Activated CD4-positive, alpha-beta T cell treated with anti-CD3 and anti-CD28 coated beads, Interleukin-2, Interleukin-6, amounts not matched to agents 100 ng/mL and 50 ng/mL, durations not matched to agents 16 hours and 8 hours (primary cell): ENCODE measurements at places on chromosomes 1 and 21.
A peak's percentile ranks its signal among the peaks of the same experiment; 100 is the strongest.

GRCh38 chr1:157678721-157679120 is 21.8 kb downstream of the FCRL3 start:
- no peak for DNase-seq

DNA sequence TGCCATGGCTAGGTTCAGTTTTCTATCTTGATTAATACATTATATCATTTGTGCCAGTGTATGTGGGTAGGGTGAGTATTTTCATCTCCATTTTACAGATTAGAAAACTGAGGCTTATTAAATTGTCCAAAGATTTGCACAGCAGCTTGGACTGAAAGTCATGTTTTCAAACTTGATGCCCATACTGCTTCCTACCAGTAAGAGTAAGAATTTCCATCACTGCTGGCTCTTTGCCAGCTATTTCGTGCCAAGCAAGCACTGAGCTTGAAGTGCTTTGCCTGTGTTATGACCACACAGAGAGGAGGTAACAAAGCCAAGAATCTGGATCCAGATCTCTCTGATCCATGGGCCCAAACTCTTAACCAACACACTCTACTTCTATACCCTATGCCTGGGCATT is 295.0 kb downstream of the VAV3 start:
- no peak for DNase-seq

DNA sequence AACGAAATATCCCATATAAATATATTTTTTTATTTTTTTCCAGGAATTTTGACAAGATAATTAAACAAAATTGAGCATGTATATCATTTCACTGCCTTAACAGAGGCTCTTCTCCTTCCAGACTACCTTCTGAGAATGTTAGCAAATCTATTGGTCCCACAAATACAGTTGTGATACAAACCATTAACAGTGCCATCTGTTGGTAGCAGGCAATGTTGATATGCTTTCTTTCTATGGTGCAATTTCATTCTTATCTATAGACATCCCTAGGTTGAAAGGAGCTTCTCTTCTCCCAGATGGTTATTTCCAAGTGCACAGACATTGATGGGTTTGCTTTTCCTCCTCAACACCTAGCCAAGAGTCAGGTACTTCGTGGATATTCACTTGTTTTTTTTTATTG is 303.6 kb downstream of the USH2A start:
- peak; percentile 3 for DNase-seq

GRCh38 chr1:13583966-13584791 is 547 bp downstream of the PDPN start:
- DNase-seq = no peak

- no peak for DNase-seq
These were observed 3.3 kb downstream of the FNDC10 start for GRCh38 chr1:1596493-1597274.

DNA sequence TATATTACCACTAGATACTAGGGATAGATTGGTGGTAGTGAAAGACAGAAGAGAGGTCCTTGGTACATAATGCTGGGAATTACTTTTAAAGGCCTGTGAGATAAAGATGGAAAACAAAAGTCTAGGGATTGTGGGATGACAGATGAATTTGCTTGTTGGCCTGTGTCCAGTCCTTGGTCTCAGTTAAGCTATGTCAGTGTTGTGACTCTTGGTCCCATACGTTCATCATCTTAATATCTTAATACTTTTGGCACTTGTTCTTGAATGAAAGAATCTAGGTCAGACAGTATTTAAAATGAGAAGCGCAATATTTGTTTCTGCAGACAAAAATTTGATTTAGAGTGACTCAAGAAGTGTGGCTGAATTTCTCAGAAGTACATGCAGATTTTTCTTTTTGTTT is 7.6 kb downstream of the RPL5 start:
- no peak for DNase-seq

DNA sequence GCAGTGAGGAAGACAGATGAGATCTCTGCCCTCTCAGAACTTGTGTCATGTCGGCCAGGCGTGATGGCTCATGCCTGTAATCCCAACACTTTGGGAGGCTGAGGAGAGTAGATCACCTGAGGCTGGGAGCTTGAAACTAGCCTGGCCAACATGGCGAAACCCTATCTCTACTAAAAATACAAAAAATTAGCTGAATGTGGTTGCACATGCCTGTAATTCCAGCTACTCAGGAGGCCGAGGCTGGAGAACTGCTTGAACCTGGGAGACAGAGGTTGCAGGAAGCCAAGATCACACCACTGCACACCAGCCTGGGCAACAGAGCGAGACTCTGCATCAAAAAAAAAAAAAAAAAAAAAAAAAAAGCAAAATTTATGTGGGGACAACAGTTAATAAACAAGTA is 40.9 kb upstream of the RALGPS2 start:
- no peak for DNase-seq

DNA sequence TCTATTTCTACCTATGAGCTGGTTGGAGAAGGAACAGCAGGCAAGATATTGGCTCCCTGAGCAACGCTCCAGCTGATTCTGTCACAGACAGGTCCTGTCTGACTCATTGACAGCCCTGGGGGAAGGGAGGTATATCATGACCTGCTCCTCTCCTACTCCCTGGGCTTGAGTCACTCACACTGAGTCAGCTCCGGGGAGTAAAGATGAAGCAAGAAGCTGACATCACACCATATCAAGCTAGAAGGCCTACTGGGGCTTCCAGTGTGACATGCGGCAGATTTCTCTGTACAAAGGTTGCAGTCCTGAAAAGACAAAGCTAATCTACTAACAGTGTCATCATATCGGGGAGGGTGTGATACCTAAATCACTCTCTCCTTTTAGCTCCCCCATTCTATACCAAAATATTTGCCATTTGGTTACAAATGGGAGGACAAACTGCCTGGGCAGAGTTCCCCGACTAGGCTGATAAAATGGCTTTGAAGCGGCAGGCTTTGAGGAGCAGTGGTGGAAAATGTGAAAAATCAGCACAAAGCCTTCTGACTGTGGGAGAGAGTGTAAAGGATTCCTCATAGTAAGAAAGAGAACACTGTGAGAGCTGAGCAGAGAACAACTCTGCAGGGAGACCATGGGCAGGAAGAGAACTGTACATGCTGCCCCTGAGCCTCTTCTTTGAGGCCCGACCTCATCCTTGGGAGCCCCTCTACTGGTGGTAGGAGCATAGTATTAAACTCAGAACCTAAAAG is 15.5 kb downstream of the PI4KB start:
- peak; percentile 93 for DNase-seq

- no peak for DNase-seq
These were observed 169.2 kb downstream of the LMX1A start for GRCh38 chr1:165187031-165188009.

- no peak for DNase-seq
These were observed 92.9 kb downstream of the LAMC2 start for GRCh38 chr1:183278739-183279591.

DNA sequence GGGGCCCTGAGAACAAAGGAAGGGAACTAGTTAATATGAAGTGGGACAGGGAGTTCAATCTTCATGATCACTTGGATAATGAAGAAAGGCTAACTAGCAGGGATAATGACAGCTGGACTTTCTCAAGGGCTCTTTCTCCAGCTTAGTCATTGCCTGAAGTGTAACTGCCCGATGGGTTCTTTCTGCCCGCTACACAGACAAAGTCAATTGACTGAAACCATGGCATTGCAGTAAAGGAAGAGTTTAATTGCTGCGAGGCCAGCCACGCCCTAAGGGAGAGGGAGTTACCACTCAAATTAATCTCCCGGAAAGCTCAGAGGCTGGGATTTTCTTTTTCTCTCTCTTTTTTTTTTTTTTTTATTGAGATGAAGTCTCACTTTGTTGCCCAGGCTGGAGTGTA is 16.6 kb upstream of the SLC2A5 start:
- DNase-seq = no peak

DNA sequence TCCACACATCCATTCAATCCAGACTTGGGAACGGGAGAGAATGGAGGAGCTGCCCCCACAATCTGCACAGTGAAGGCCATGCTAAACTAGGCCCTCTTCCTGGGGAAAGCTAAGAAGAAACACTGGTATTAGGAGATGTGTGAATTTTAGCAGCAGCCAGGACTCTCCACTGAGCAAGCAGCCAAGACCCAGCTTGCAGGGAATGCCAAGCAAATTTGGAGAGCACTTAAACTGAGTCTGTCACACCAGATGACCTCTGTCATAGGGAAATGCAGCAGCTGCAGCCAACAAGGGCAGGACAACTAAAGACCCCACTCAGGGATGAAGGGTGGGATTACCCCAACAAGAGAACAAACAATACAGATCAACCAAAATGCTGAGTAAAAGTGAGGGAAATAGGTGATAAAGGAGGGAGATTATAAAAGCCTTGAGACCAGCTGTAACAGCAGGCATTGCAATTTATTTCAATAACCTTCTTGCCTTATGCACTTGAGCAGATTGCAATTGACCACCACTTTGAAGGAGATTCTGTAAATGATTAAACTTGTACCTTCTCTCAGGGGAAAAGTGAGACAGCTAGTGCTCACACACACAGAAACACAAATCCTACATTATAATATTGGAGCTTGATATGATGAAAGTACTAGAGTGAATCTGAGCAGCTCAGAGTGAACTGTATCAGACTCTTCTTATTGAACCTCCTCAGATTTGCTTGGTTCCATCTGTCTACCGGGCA is 2.5 kb upstream of the CLCA1 start:
- no peak for DNase-seq

GRCh38 chr1:180773210-180773865 is 139.4 kb upstream of the KIAA1614 start:
- no peak for DNase-seq

- DNase-seq = peak; percentile 80
These were observed 160.1 kb downstream of the FASLG start for GRCh38 chr1:172818841-172819527.

DNA sequence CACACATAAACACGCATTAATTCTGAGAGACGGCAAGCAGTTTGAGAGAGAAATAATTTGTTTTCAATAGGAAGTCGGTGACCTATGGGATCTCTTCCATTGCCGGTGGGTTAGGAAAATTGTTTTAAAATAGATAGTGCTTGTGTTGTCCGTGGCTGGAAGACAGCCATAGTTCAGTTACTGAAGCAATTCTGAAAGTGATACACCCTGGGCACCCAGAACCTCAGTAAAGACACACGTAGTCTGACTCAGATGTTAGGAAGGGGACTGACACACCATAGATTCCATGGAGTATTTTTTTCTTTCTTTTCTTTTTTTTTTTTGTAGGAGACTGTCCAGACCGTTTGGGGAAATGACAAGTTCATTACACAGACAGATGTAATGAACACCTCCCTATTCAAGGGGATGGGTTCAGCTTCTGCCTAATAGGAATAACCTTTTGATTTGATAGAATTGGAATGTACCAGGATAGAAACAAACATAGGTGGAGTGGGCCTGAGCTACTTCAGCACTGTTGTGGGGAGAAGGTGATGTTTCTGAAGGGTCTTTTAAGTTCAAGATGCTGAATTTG is 1.6 kb downstream of the C1orf21 start:
- DNase-seq = peak; percentile 12

GRCh38 chr1:111222308-111223125 is 5.0 kb upstream of the CHI3L2 start:
- peak; percentile 88 for DNase-seq

DNA sequence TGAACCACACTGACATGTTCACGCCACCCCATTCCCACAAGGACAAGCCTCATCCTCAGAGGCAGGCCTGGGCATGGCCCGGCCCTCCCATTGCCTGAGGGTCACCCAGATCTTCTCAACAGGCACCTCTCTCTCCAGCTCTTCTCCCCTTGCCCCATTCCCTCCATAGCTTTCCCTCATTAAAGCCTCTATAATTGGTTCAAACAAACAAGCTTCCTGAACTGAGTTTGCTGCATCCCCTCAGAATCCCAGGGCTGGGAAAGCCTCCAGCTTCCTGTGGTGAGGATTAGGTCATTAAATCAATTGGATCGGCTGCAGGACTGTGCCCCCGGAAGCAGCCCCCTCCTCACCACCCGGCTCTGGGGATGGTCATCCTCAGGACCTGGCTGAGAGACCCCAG is 18.9 kb downstream of the CTNNBIP1 start:
- no peak for DNase-seq

GRCh38 chr1:4256351-4256750 is 356.3 kb upstream of the C1orf174 start:
- no peak for DNase-seq

GRCh38 chr1:9059891-9060744 is 9.3 kb downstream of the SLC2A5 start:
- DNase-seq = no peak

DNA sequence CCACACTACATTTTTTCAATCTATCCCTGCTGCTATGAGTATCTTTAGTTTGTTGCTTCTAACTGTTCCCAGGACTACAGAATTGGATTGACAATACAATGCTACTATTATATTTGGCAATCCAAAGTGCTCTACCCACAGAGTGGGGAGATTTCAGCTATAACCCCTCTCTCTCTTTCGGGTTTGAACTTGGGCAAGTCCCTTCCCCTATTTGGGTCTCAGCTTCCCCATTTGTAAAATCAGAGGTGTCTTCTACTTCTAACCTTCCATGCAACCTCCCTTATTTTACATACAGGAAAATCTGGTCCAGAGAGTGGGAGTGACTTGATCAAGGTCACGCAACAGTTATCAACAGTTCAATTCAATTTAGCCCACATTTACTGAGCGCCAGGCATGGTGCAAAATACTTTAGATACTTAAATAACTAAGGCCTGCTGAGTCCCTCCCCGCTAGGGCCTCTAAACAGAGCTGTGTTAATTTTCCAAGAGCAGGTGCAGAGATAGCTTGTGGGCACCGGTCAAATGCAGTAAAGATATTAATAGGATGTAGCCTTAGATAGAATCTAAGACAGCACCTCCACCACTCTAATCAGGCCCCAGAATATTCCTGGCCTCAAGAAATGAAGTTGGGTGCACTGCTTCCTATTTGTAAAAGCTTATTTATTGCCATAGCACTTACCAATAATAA is 9.4 kb upstream of the GPX7 start:
- no peak for DNase-seq

GRCh38 chr1:89739013-89739843 is 81.6 kb upstream of the LRRC8D start:
- peak; percentile 66 for DNase-seq

GRCh38 chr21:15134701-15135470 is 70.1 kb upstream of the NRIP1 start:
- no peak for DNase-seq

DNA sequence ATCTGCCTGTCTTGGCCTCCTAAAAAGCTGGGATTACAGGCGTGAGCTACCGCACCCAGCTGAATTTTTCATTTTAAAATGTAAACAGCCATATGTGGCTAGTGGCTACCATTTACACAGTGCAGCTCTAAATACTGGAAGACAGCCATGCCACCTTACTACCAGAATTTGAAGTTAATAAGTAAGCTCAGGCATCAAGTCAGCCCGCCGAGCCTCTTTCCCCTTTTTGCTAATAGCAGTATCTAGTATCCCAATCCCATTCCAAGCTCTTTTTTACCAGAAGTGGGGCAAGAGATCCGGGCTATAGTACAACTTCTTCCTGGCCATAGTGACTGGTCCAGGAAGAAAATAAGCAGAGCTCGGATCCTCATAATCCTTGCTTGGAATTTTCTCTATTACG is 15.1 kb downstream of the TAF13 start:
- DNase-seq = no peak

DNA sequence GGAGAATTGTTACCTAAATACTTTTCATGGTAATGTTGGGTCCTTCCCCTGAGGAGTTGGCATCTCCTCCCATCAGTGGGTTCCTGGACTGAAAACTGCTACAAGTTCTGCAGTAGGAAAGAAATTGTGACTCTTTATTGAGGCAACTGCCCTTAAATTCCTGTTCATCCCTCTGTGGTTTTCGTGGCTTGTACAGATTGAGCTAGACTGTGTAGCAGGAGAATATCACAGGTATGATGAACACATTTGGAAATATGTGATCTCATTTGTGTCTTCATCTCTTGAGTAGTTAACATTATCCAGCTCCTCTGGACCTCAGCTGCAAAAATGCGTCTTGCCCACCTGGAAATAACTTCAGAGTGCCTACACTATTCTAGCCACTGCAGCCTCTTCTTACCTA is 390.6 kb downstream of the PTPRC start:
- DNase-seq = no peak
